ENCODE measurements at places on chromosomes 7 and 10.

DNA sequence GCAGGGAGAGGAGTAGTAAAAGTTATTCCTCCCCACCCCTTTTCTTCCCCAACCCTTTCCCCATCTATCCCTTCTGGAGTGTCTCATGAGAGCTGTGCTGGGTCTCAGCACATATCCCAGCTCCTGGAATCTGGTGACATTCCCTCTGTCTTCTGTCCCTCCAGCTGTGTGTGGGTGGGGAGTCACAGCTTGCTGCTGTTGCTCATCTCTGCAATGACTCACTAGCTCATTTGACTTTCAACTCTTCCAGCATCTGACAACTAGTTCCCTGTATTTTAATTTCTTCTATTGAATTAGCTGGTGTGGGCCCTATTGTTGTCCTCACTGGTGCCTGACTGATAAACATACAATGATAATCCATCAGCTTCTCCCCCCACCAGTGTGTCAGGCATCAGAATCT, 198.9 kb upstream of the AUTS2 start:
- no peak for DNase-seq

GRCh38 chr7:22853674-22854157, 31.1 kb upstream of the TOMM7 start:
- DNase-seq: no peak

- no peak for DNase-seq
Observed at GRCh38 chr10:21052709-21053104, 155.6 kb upstream of the NEBL start.

- peak; percentile 89 for DNase-seq
Observed at GRCh38 chr7:121107923-121108498, 119.5 kb downstream of the CPED1 start.

GRCh38 chr10:46247808-46248569, 38.8 kb upstream of the ANTXRL start:
- no peak for DNase-seq

DNA sequence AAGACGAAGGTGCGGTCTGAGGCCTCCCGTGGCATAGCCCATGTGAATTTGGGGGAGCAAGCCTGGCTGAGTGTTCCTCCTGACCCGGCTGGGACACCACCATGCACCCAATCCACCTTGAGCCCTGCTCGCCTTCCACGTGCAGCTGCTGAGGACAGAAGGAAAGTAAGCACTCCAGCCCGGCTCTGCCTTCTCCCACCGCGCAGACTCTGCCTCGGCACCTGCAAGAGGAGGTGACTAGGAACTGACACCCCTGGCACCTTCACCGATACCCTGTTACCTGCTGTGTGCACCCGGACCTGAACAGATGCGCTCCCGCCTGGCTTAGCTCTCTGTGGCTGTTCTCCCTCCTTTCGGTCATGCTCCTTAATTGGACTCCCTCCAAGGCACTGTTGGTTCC, 57.0 kb upstream of the OPN4 start:
- no peak for DNase-seq

- peak; percentile 19 for DNase-seq
Observed at GRCh38 chr10:72563327-72563932, 62.4 kb downstream of the MICU1 start.

All from trophoblast cell (in vitro differentiated cells and primary cell).